ENCODE measurements at places on chromosomes 12 and 14.

GRCh38 chr12:122363782-122364181 lies 58.7 kb downstream of the CLIP1 start:
- DNase-seq, result no peak

- no peak for DNase-seq
Observed at GRCh38 chr14:53501361-53502211, 348.5 kb upstream of the DDHD1 start.

DNA sequence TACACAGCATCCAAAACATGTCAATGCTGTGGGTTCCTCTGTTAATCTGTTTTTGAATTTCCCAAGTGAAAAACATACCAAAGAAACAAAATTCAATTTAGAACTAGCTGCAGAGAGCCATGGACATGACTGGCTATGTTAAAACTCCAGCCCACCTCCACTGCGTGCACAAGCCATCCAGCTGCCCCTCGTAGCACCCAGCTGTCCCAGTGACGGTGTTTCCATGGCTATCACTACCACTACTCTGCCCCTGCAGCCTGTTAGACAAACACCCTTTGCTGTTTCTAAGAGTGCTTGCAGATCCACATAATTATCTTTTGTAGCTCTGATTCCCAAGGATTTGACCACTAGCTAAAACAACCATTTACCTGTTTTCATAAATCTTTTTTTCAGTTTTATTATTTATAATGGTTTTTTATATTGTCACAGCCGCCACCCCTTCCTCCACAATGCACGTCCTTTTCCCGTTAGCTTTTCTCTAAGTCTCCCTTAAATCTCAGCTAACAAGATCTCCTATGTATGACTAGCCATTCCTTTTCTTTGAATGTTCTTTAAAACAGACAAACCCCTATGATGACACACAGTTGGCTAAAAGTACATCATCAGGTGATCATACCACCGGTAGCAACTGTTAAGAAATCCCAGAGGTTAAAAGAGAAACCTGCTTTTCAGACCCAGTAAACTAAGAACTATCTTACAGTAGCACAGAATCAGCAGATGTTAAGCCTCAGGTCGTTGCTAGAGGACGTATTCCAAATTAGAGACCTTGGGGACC lies 37.8 kb upstream of the NAA30 start:
- no peak for DNase-seq

DNA sequence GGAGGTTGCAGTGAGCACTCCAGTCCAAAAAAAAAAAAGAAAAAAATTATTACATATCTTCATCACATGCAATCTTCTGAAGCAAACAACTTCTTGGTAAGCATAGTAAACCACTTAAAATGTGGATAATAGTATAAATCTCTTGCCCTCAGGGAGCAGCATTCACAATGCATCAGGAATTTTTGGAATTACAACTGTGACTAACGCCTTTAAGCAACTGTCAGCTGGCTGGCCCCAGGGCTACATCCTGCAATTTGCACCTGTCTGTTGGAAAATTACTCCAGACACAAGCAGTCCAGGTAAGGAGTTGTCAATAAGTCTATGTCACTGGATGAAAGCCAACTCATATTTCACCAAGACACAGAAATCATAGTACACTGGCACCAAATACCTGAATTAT lies 5.5 kb upstream of the SLC7A7 start:
- no peak for DNase-seq

GRCh38 chr12:44155358-44155757 lies 319.5 kb downstream of the TMEM117 start:
- no peak for DNase-seq

DNA sequence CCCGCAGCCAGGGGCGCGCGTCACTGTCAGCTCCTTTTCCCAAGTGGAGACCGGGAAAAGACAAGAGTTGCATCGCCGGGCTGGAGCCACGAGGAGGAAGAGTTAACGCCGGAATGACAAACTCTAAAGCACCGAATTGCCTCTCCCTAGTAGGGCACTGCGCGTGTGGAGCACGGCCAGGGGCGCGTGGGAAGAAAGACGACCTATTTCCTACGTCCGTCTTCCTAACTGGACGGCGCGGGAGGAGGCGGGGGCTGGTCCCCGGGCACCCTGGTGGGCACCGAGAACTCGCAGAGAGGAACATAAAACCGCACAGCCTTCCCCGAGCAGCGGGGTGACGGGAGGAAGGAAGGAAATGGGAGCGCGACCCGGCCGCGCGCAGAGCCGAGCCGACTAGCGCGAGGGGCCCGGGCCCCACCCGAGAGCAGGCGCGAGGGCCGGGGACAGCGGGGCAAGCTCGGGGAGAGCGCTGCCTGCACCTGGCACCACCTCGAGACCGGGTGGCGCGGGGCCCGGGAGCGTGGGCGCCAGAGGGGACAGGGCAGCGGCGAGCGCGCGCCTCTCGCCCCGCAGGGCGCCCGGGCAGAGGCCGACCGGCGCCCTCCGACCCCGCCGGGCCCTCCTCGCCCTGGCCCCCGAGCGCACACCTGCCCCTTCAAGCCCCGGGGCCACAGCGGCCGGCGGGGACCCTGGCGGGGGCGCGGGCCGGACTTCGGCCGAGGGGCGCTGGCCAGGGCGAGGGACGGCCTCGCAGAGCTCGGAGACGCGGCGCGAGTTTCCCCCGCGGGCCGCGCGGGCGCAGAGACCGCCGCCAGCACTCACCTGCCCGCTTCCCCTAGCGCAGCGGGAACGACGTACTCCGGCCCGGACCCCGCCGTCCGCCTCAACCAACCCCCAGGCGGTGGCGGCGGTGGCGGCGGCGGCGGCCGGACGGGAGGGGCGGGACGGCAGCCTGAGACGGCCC lies at the start of gene SETD3:
TSS of gene SETD3 (minus strand) at position 954 of the 964 bp plus-strand sequence. CDS start 15,054 bp downstream, outside the sequence.
- DNase-seq, result peak; percentile 23

- no peak for DNase-seq
Observed at GRCh38 chr14:23021434-23021833, 11.5 kb upstream of the C14orf93 start.

GRCh38 chr12:57153415-57153997 lies 6.1 kb upstream of the LRP1-AS start:
- DNase-seq, result no peak

DNA sequence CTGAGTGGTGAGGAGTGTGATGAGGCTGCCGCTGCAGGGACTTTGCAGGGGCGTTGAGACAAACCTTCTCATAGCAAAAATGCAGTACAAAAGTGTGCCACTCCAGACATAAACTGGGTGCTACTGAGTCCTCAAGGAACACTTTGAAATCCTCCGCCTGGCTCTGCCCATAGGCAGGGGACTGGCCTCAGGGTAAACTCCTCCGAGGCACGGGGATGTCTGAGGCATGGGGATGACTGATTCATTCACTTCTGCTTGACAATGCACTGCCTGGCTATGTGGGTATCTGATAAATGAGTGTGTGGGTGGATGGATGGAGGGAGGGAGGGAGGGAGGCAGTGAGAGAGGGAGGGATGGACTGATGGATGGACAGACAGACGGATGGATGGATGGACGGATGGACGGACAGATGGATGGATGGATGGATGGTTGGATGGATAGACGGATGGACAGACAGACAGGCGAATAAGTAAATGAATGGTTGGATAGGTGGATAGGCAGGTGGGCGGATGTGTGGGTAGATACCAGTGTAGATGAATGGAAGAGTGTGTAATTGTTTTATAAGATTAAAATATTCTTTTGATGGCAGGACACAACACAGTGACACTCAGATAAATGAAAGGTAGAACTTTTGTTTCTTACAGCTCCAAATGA lies 2.1 kb upstream of the BDKRB2 start:
- no peak for DNase-seq

DNA sequence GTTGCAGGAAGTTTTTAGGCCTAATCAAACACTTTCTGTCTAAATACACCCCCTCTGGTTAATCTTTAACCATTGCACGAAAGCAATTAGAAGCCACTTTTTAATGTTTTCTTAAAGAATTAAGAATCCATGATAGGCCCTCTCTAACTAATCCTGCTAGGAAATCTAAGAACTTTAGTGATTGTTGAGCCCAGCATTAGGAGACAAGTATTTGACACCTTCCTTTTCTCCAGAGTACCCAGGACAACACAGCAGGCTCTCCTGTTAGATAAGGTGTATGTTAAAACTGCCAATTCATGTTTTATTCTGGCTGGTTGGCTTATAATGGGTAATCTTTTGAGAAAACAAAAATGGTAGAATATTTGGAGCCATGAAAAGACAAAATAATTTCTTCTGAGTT lies 95.0 kb downstream of the ALX1 start:
- DNase-seq, result no peak

- no peak for DNase-seq
Observed at GRCh38 chr14:76742966-76743365, 18.3 kb upstream of the VASH1 start.

- DNase-seq, result no peak
Observed at GRCh38 chr12:119659289-119659897, 8.5 kb upstream of the PRKAB1 start.

DNA sequence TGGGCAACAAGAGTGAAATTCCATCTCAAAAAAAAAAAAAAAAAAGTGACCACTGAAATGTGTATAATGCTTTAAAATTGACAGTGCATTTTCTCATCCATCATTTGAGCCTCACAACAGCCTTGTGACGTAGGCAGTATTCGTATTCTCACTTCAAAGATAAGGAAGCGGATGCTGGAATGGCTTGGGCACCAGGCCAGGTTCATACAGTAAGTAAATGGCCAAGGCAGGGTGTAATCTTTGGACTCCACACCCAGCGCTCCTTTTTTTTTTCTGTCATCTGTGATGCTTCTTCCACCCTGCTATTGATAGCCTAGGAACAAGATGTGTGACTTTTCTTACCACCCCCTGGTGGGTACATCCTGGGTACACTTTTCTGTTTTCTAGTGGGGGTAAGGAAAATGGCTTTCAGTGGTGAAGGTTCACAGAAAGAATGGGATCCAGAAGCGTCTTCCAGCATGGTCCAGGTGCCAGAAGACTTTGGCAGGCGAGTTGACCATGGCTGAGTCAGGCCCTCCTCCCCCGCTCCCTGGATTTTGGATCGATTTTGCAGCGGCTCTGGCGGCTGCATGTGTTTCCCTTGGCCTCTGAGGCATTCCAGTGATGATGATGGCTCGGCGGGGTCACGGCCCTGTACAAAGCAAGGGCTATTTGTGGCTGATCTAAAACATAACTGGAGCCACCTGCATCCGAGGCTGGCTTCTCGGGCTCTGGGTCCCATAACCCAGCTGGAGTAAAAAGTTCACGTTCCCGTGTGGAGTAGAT lies 110.6 kb downstream of the CACNA1C start:
- DNase-seq, result no peak

DNA sequence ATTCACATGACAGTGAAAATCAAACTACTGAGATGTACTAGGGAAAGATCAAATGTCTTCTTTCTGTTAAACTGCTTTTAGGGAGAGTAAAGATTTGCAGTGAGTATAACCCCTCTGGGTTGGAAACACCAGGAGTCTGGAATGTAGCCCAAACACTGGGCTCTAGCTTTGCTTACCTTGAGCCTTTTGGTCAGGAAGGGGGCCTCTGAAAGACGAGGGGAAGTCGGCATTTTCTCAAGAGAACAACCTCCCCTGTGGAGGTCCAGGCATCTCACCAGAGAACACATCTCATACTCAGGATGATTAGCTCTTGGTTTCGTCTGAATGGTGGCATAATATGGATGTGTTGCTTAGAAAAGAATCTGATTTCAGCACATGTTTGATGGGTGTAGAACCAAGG lies 169.0 kb downstream of the ZFP36L1 start:
- no peak for DNase-seq

DNA sequence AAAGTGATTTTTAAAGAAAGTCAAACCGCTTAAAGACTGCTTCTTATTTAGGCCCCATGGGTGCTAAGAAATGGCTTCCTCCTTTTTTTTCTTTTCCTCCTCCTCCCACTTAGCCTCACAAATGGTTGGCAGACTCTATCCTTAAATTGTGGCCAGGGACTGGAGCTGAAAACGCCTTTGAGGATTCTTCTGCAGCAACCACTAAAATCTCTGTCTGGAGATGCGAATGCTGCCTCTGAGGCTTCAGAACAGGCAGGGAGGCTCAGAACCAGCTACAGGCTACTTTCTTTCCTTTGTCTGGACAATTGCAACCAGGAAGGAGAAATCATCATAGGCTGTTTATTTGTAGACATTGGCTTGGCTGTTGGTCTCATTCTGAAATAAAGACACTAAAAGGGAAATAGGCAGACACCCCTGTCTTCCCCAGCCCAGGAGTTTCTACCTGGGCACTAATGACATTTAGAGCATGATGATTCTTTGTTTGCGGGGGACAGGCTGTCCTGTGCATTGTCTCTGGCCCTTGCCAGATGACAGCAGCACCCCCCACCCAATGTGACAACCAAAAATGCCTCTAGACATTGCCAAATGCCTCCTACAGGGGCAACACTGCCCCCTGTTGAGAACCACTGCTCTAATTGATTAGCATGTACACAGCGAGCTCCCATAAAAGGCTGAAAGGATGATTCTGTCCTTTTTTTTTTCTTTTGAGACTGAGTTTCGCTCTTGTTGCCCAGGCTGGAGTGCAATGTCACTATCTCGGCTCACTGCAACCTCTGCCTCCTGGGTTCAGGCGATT lies 50.3 kb downstream of the MAP1LC3B2 start:
- DNase-seq, result no peak

DNA sequence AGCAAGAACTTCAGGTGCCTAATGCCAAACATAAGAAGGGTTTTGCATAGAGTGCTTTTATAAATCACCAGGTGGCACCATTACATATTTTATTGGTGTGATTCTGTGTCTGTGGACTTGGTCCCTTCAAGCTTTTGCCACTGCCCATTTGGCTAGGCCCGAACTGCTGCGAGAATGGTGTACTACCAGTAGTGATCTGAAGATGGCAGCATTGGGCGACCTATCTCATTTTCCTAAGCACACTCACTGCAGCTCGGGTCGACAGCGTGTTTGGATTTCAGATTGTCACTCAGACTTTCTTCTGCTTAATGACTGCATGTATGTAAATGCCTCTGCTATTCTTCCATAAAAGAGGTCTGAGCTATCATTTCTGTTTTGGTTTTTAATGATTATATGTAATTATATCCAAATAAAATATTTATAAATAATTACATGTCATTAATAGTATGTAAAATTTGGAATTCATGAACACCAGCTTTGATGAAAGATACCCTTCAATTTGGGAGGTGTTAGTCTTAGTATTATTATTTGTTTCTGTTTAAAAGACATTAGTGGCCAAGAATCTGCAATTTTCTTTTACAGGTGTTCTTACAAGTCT lies 78.5 kb downstream of the TPH2 start:
- peak; percentile 15 for DNase-seq

GRCh38 chr14:95464514-95464913 lies 51.9 kb downstream of the SYNE3 start:
- DNase-seq, result no peak

GRCh38 chr12:116323406-116324386 lies 46.2 kb upstream of the MED13L start:
- DNase-seq, result no peak

DNA sequence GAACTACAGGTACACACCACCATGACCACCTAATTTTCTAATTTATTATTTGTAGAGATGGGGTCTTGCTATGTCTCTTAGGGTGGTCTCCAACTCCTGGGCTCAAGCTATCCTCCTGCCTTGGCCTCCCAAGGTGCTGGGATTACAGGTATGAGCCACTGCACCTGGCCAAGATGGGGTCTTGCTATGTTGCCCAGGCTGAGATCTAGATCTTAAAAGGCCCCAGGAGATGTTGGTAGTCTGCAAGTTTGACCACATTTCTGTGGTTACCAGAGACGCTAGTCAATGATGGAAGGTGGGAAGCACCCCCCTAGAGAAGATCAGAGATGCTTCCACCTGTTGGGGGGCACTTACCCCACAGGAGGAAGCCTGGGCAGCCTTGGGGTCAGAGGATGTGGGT lies 34.7 kb downstream of the FOXN4 start:
- DNase-seq, result no peak

- DNase-seq, result no peak
Observed at GRCh38 chr12:16581416-16581815, 24.5 kb downstream of the LMO3 start.
